Fibroblast of lung (primary cell): ENCODE measurements at places on chromosomes 13 and 19. TPM values are rescaled to one million over a fixed set of nuclear protein-coding genes. Genes with fewer than 3 reads are reported as not detected.

DNA sequence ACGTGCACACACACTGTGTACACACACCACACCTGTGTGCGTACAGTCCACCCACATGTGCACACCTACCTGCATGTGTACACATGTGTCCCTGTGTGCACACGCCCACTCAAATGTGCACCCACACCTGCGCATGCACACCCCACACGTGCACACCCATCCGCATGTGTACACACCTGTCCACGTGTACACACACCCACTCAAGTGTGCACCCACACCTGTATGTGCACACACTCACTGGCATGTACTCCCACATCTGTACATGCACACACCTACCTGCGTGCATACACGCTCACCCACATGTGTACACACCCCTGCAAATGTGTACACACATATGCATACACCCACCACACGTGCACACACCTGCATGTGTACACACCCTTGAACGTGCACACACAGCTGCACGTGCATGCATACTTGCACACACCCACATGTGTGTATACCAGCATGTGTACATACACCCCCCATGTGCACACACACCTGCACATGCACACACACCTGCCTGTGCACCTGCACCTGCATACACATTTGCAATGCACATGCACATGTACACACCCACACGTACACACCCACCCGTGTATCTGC, 10.6 kb downstream of the PKN1 start:
- no peak for DNase-seq

- DNase-seq, result peak; percentile 0
Observed at GRCh38 chr19:28667348-28667977, 545.5 kb downstream of the UQCRFS1 start.

Gene TUBB4A
- not detected in 2 replicates for total RNA-seq

DNA sequence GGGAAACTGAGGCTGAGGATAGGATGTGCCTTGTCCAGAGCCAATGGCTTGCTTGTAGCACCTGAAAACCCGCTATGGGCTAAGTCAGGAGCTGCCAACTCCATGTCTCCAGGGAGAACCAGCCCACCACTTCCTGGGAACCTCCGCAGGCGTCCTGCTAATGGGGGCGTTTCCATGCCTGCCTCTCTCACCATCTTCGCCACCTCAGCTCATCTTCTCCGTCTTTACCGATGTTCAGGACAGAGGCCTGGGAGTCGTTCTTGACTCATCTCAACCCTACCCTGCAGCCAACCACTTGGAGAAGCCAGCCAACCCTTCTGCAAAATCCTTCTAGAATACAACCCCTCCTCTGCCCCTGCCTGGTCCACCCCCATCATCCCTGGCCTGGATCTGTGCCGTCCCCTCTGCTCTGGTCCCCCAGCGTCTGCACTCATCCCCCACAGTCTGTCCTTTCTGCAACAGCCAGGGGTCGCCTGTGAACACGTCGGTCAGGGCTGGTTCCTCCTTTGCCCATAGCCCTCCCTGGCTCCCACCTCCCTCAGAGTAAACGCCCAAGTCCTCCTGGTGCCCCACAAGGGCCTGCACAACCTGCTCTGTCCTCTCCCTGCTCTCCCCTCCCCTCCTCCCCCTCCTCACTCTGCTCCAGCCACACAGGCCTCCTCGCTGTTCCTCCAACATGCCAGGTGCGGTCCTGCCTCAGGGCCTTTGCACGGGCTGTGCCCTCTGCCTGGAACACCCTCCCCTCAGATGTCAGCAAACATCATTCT, 31.0 kb downstream of the PTPRS start:
- no peak for DNase-seq

- no peak for DNase-seq
Observed at GRCh38 chr19:4638317-4638716, 999 bp upstream of the TNFAIP8L1 start.

GRCh38 chr19:43560687-43561086, 14.6 kb downstream of the XRCC1 start:
- no peak for DNase-seq

Gene MEF2B
- under 0.01 and 0.33 TPM in 2 replicates for total RNA-seq

- no peak for DNase-seq
Observed at GRCh38 chr19:9014803-9015202, 4.6 kb upstream of the MUC16 start.

- DNase-seq, result no peak
Observed at GRCh38 chr19:30001301-30001700, 59.3 kb downstream of the URI1 start.
